ENCODE measurements at places on chromosomes 6 and 20.

- DNase-seq: peak; percentile 89
Measured at GRCh38 chr6:15365273-15365687, 119.4 kb downstream of the JARID2 start.

- DNase-seq: no peak
Measured at GRCh38 chr6:146805546-146806325, 207.0 kb downstream of the ADGB start.

GRCh38 chr20:59581993-59582679 is 22.2 kb upstream of the PHACTR3 start:
- no peak for DNase-seq

GRCh38 chr20:53636540-53637097 is 43.0 kb upstream of the ZNF217 start:
- no peak for DNase-seq

DNA sequence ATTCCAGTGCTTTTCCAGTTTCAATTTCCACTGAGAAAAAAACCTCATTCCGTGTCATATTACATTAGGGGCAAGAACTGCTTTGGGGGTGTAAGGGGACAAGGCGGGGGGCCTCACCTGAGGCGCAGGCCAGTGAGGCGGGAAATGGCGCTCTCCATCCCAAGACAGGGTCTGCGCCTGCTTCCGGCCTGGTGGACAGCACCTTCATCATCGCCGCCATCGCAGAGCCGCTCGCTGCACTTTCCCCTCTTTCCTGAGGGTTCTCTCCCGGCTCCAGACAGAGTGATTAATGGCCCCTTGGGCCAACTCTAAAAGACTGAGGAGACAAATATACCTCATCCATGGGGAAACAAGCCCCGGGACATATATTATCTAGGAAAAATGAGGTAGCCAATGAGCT is 270.0 kb upstream of the SOX4 start:
- DNase-seq: no peak

DNA sequence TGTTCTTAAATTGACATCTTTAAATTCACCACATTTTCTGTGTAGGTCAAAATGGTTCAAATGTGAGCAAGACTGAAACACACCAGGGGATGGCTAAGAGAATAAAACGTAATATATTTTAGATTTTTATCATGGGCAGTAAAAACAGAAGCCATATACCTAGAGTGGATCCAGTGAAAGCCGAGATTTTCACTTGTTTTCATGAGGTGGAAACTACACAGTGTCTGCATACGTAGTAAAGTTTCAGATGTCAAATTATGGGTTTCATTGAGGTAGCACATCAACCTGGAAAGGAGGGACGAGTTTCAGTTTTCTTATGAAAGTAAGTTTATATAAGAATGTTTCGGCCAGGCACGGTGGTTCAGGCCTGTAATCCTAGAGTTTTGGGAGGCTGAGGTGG is 25.9 kb downstream of the METTL24 start:
- no peak for DNase-seq

DNA sequence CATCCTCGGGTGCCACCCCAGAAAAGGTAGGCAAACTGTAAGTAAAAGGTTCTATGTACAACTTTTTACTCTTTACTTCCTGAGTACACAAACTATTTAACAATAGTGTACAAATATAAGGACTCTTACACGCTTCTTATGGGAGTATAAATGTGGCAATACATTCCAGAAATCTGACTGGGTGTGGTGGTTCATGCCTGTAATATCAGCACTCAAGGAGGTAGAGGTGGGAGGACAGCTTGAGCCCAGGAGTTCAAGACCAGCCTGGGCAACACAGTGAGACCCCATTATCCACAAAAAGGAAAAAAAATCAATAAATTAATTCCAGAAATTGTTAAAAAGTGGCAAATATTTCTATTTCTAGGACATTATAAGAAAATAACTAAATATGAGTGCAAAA is 48.9 kb downstream of the PIGU start:
- DNase-seq: no peak

- no peak for DNase-seq
Measured at GRCh38 chr20:17889226-17889625, 79.4 kb downstream of the SNX5 start.

- DNase-seq: no peak
Measured at GRCh38 chr6:45495429-45496084, 117.8 kb upstream of the SUPT3H start.

GRCh38 chr20:5448449-5449118 is 131.8 kb upstream of the PROKR2 start:
- peak; percentile 87 for DNase-seq

Data from NCI-H1417 (cell line).